ENCODE measurements at places on chromosomes 4 and X. TPM values are rescaled to one million over a fixed set of nuclear protein-coding genes. Genes with fewer than 3 reads are reported as not detected.

MAP7D2 gene
- 3.0 TPM for total RNA-seq

ADGRG2 gene
- total RNA-seq, result 0.39 TPM

GABRE gene
- not detected for total RNA-seq

LUZP4 gene
- total RNA-seq, result not detected

TRIM60 gene
- total RNA-seq, result not detected

SUV39H1 gene
- total RNA-seq, result 4.7 TPM

UGT2B15 gene
- total RNA-seq, result not detected

DNA sequence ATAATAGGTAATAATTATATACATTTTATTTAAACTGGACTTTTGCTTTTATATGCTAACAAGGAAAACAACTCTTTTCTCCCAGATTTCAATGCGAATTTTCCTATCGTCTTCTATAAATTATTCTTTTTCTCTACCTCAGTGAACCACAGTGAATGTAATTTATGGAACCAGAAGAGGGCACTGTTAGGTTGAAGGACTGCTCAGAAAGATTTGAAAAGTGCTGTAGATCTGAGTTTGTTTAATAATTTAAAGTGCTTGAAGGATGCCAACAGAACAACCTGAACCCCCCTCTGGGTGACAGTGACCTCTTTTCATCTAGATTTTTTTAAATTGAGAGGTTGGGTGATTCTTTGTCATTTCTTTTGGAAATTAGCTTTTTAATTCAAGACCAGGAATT lies 54.9 kb downstream of the PHOX2B start:
- no peaks in the 10 kb centered on the region for H3K27me3 ChIP-seq
- no peak for DNase-seq
- H3K4me1 ChIP-seq, result peaks cover 4% of the 10 kb centered on the region
- H3K27ac ChIP-seq, result no peak overlapping the region
- H3K4me3 ChIP-seq, result no peak overlapping the region

GRCh38 chr4:6470502-6471306 lies 1.7 kb downstream of the PPP2R2C start:
- peak; percentile 49 for DNase-seq
- H3K27me3 ChIP-seq, result peaks cover 14% of the 10 kb centered on the region
- H3K36me3 ChIP-seq, result no peaks in the 10 kb centered on the region

GRCh38 chrX:85808217-85808616 lies 239.1 kb downstream of the CHM start:
- no peak overlapping the region for H3K27ac ChIP-seq
- H3K27me3 ChIP-seq, result no peaks in the 10 kb centered on the region
- no peak for DNase-seq
- H3K36me3 ChIP-seq, result no peaks in the 10 kb centered on the region

DNA sequence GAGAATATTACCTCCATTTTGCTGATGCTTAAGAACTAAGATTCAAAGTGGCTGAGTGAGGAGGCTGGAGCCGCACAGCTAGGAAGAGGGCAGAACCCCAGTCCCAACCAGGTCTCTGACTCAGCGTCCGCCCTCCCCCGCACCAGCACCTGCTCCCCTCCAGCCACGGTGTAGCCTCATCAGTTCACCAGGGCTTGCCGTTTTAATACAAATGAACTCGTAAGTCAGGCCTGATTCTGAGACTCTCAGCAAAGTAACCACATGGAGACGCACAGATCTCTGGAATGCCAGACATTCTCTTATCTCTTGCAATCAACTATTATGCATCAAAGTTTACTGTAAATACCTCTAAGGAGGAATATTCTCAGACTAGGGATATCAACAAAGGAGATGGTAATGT lies 52.4 kb downstream of the ENPP6 start:
- peaks cover 3% of the 10 kb centered on the region for H3K4me1 ChIP-seq
- no peaks in the 10 kb centered on the region for H3K27me3 ChIP-seq
- no peak for DNase-seq

- H3K4me3 ChIP-seq, result peak within 1 kb of the TSS; percentile 86
- no peaks in the 10 kb centered on the region for H3K36me3 ChIP-seq
- peaks cover 4% of the 10 kb centered on the region for H3K27me3 ChIP-seq
- peaks cover 5% of the 10 kb centered on the region for H3K4me1 ChIP-seq
- H3K27ac ChIP-seq, result peak within 1 kb of the TSS; percentile 59
- peak; percentile 51 for DNase-seq
Measured at GRCh38 chrX:65667503-65668376, at the start of gene MSN. TSS of gene MSN (plus strand) at chrX:65667654. CDS start at chrX:65667842, 188 bp downstream.

- H3K4me1 ChIP-seq, result no peaks in the 10 kb centered on the region
- H3K4me3 ChIP-seq, result no peak overlapping the region
- H3K27ac ChIP-seq, result no peak overlapping the region
- DNase-seq, result no peak
Measured at GRCh38 chrX:11703855-11704254, 38.1 kb upstream of the ARHGAP6 start.

DNA sequence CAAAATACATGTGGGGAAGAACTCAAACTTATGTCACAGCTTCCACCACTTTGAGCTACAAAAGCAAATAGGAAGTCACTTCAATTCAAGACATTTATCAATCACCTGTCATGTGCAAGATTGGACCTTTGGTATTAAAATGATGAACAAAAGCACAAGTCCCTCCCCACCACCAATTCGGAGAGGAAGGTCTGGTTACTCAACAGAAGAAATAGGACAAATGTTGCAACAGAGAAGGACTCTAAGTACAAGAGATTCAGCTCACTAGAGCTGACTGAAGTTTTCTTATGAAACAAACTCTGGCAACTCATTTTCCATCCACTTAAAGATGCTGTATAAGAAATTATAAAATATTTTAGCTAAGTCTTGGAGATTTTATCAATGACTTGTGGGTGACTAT lies 16.0 kb upstream of the MMRN1 start:
- no peaks in the 10 kb centered on the region for H3K4me1 ChIP-seq
- no peak for DNase-seq
- no peaks in the 10 kb centered on the region for H3K36me3 ChIP-seq
- H3K27ac ChIP-seq, result no peak overlapping the region
- H3K4me3 ChIP-seq, result no peak overlapping the region

DNA sequence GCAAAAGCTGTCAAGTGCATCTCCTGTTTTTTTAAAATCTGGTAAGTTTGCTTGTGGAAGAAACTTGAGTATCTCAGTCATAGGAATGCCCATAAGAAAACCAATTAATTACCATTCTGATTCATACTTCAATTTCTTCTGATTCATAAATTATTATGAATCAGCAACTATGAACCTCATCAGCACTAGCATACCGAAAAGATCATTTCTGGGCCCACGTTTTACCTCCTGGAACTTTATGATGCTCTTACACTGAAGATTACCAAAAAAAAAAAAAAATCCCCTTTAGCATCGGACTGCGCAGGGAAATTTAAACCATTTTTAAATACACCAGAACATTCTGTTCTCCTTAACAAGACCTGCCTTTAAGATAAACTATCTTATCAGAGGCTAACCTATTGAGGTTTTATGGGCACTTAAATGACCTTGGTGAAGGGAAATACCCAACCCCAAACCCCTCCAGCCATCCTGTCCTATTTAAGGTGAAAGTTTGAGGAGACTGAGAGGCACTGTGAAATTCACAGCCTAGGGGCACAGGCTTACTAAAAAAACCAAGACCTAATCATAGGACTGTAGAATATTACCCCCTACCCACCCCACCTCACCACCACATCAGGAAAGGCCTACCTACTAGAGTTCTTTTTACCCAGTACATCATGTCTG lies 38.2 kb upstream of the ABCG2 start:
- DNase-seq, result no peak
- no peak overlapping the region for H3K4me3 ChIP-seq
- H3K27me3 ChIP-seq, result no peaks in the 10 kb centered on the region
- H3K27ac ChIP-seq, result no peak overlapping the region
- H3K4me1 ChIP-seq, result no peaks in the 10 kb centered on the region

GRCh38 chr4:4914059-4914820 lies 54.8 kb downstream of the MSX1 start:
- no peak overlapping the region for H3K27ac ChIP-seq
- H3K4me3 ChIP-seq, result no peak overlapping the region
- peaks cover 9% of the 10 kb centered on the region for H3K36me3 ChIP-seq
- no peak for DNase-seq
- peaks cover 6% of the 10 kb centered on the region for H3K27me3 ChIP-seq
- no peaks in the 10 kb centered on the region for H3K4me1 ChIP-seq

GRCh38 chr4:99062120-99062519 lies 26.5 kb downstream of the ADH5 start:
- H3K27me3 ChIP-seq, result peaks cover 3% of the 10 kb centered on the region
- H3K4me1 ChIP-seq, result peaks cover 7% of the 10 kb centered on the region
- H3K36me3 ChIP-seq, result no peaks in the 10 kb centered on the region

DNA sequence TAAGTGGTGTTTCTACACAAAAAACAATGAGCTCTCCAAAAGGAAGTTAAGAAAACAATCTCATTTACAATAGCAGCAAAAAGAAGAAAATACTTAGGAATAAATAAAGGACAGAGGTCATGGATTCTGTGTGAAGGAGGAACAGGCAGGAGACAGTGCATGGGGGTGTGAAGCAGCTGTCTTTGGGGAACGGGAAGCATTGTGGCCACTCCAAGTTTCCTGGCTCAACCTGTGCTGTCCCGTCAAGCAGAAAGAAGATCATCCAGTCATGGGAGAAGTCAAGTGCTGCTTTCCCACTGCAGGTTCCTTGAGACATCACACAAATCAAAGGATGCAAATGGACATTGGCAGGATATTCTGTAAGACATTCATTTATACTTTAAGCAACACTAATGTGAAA lies 66.1 kb upstream of the MAML3 start:
- H3K4me3 ChIP-seq, result no peak overlapping the region
- no peak overlapping the region for H3K27ac ChIP-seq
- no peaks in the 10 kb centered on the region for H3K4me1 ChIP-seq
- H3K36me3 ChIP-seq, result no peaks in the 10 kb centered on the region

DNA sequence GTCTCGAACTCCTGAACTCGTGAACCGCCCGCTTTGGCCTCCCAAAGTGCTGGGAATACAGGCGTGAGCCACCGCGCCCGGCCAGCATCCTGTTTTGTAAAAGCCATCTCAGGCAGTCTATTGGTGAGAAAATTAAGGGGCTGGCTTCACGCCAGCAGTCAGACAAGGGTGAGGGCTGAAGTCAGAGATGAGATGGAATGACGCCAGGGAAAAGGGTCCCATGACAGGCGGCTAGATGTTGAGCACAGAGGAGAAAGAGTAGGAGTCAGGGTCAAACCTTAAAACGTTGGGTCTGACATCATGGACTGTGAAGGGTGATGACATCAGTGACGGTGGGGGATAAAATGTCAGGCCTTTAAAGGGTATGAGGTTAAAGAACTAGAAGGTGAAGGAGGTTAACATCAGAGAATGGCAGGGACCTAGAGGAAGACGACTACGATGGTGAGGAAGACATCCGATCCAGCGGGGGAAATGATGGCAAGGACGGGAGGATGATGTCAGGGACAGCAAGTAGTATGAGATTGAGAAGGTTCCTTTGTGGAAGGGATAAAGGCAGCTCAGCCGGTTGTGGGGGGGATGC lies 504 bp upstream of the RBM3 start:
- peak overlapping the region; percentile 100 for H3K27ac ChIP-seq
- H3K36me3 ChIP-seq, result no peaks in the 10 kb centered on the region
- peaks cover 11% of the 10 kb centered on the region for H3K27me3 ChIP-seq
- DNase-seq, result peak; percentile 25
- H3K4me1 ChIP-seq, result peaks cover 4% of the 10 kb centered on the region

DNA sequence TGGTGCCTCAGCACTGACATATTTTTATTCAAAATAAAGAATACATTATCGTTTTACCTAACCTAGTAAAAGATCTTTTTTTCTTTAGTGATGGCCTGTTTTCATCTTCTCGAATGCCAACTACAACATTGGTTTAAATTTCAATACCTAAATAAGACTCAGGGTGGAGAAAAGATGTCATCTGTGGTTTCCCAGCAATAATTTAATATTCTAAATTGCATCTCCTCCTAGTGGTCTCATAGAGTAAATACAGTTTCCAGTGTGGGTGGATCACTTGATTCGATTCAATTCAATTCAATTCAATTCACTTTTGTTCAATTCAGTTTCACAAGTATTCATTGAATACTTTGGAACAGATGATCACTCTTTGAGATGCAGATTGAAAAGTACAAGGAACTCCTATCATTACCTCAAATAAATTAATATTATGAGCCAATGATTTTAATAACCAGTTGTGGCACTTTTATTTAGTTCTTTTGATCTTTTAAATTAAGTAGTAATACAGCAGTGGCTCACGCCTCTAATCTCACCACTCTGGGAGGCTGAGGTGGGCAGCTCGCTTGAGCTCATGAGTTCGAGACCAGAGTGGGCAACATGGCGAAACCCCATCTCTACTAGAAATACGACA lies 427.2 kb downstream of the FAT4 start:
- no peak for DNase-seq
- H3K4me3 ChIP-seq, result no peak overlapping the region
- H3K36me3 ChIP-seq, result peaks cover 5% of the 10 kb centered on the region
- no peaks in the 10 kb centered on the region for H3K4me1 ChIP-seq

DNA sequence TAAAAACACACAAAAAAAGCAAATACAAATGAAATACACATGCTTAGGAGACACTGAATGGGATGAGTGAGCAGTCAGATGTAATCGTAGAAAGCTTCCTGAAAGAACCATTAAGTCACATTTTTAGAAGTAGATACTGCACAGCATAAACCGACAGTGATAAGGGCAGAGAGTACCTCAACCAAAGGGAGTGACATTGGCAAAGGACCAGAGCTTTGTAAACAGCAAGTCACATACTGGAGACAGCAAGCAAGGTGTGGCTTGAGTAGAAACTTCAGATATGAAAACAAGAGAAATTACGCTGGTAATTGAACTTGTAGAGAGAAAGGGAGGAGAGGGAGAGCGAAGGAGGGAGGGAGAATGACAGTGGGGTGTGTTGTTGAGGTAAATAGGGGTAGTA lies 92.0 kb downstream of the CHRDL1 start:
- no peak overlapping the region for H3K4me3 ChIP-seq

GRCh38 chr4:26803211-26803861 lies 57.3 kb upstream of the STIM2 start:
- no peak overlapping the region for H3K4me3 ChIP-seq
- peak overlapping the region; percentile 85 for H3K27ac ChIP-seq
- H3K36me3 ChIP-seq, result no peaks in the 10 kb centered on the region
- no peak for DNase-seq
- H3K27me3 ChIP-seq, result no peaks in the 10 kb centered on the region

GRCh38 chr4:151176685-151177084 lies 77.3 kb downstream of the RPS3A start:
- H3K27me3 ChIP-seq, result no peaks in the 10 kb centered on the region
- no peak for DNase-seq
- H3K4me1 ChIP-seq, result no peaks in the 10 kb centered on the region
- H3K36me3 ChIP-seq, result no peaks in the 10 kb centered on the region
- no peak overlapping the region for H3K4me3 ChIP-seq

- H3K4me1 ChIP-seq, result peaks cover 31% of the 10 kb centered on the region
- H3K4me3 ChIP-seq, result peak overlapping the region; percentile 98
- peaks cover 6% of the 10 kb centered on the region for H3K27me3 ChIP-seq
- H3K36me3 ChIP-seq, result no peaks in the 10 kb centered on the region
- DNase-seq, result no peak
- peak overlapping the region; percentile 96 for H3K27ac ChIP-seq
Measured at GRCh38 chr4:8439914-8440491, 520 bp downstream of the ACOX3 start.

DNA sequence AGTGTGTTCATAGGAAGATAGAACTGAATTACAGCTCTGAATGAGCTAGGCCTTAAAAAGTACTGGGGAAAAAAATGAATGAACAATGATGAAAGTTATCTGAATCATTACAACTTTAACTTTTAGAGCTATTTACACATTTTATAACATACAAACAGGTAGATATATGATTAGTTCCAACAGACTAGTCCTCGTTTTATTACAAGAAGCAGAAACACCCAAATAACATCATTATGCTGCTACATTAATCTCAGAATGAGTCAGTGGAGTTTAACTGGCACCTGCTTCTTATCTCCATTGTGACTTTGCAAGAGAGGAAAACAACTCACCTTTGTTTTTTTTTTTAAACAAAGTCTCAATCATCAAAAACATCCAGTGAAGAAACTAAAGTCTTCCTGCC lies 15.2 kb downstream of the ATP8A1 start:
- H3K27ac ChIP-seq, result peak overlapping the region; percentile 39
- DNase-seq, result no peak
- no peaks in the 10 kb centered on the region for H3K36me3 ChIP-seq
- H3K4me3 ChIP-seq, result peak overlapping the region; percentile 47
- H3K27me3 ChIP-seq, result peaks cover 8% of the 10 kb centered on the region
